Activated CD8-positive, alpha-beta memory T cell treated with anti-CD3 and anti-CD28 coated beads for 48 hours (primary cell): ENCODE measurements at places on chromosomes 2 and 18.

DNA sequence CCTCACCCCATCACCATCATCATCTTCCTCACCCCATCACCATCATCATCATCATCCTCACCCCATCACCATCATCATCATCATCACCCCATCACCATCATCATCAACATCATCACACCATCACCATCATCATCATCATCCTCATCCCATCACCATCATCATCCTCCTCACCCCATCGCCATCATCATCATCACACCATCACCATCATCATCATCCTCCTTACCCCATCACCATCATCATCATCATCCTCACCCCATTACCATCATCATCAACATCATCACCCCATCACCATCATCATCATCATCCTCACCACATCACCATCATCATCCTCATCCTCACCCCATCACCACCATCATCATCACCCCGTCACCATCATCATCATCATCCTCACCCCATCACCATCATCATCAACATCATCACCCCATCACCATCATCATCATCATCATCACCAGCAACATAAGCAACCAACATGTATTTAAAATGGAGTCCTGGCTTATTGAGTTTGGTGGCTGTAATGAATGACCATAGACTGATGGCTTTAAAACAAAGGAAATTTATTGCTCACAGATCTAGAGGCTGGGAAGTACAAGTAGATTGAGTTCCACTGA, 150.0 kb downstream of the DNER start:
- DNase-seq = no peak

DNA sequence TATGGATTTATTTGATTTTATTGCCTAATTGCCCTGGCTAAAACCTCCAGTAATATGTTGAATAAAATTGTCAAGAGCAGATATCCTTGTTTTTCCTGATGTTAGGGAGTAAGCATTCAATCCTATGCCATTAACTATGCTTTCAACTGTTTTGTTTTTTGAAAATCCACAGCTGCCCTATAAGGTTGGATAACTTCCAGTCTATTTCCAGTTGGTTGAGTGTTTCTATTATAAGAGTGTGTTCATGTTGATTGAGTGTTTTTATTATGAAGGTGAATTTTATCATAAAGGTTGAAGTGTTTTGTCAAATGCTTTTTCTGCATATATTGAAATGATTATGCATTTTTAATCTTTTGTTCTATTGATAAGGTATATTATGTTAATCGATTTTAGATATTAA, 149.9 kb upstream of the SCN7A start:
- no peak for DNase-seq

- DNase-seq = no peak
Measured at GRCh38 chr2:219076253-219076652, 15.5 kb upstream of the IHH start.

GRCh38 chr18:35969676-35970075, 2.8 kb upstream of the RMP24 start:
- no peak for DNase-seq

- no peak for DNase-seq
Measured at GRCh38 chr2:160407393-160408172, 86.0 kb downstream of the RBMS1 start.

DNA sequence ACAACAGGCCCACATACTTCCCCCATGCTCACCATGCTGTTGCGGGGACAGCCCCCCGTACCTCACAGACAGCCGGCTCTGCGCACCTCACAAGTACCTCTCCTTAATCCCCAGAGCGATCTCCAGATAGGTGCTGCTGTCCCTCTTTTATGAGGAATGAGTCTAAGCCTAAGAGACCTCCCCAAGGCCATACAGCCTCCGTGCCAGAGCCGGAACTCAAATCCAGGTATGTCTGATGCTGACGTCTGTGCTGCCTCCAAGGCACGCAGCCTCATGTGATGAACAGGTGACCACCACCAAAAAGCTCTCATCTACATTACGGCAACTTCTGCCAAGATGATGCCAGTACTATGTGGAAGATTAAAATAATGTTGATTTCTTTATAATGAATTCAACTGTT, 85.2 kb downstream of the EIPR1 start:
- no peak for DNase-seq

- DNase-seq = no peak
Measured at GRCh38 chr2:24702800-24703199, 90.4 kb downstream of the PTRHD1 start.

- no peak for DNase-seq
Measured at GRCh38 chr2:9010866-9011265, 7.4 kb upstream of the MBOAT2 start.

- no peak for DNase-seq
Measured at GRCh38 chr2:130345611-130346010, 2.9 kb downstream of the IMP4 start.

DNA sequence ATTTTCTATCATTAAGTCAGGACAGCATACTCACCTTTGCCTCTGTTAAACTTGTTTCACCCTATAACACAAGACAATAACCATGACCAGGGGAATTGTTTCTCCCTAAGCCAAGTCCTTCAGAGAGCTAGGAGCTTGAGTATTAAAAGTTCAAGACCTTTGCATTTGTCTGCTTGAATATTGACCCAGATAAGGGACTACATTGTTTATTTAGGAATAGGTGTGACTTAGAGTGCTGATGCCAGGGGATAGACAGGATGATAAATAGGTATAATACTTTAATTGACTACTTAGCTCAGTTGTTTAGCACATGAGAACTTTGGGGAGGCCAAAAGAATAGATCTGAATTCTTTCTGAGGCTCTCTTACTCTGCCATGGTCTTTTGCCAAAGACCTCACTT, 185.8 kb downstream of the FMNL2 start:
- DNase-seq = no peak

DNA sequence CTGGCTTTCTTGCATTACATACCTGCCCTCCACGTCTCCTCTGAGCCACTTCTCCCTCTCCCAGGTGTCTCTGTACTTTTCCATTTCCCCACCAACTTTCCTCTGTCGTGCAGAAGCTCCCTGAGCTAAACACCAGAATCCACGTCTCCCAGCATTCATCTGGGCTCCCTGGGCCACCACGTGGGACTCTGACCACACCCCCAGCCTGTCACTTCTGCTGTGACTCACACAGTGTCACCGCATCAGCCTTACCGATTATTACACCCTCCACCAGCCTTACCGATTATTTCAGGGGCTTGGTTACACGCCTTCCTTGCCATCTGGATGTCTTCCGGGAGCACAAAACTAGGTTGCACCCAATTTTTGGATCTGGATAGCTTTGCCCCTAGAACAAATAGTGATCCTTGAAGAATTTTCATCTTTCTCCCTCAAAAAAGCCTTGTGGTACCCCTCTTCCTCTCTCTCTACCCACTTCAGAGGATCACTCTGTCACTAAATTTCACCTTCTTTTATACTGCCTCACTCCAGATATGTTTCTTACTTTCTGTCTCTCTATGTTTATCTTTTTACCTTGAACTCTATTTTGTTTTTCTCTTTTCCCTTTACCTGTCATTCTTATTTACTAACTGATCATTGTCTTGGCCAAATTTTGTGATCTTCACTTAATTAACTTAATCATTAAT, 136.9 kb upstream of the CAB39 start:
- no peak for DNase-seq

DNA sequence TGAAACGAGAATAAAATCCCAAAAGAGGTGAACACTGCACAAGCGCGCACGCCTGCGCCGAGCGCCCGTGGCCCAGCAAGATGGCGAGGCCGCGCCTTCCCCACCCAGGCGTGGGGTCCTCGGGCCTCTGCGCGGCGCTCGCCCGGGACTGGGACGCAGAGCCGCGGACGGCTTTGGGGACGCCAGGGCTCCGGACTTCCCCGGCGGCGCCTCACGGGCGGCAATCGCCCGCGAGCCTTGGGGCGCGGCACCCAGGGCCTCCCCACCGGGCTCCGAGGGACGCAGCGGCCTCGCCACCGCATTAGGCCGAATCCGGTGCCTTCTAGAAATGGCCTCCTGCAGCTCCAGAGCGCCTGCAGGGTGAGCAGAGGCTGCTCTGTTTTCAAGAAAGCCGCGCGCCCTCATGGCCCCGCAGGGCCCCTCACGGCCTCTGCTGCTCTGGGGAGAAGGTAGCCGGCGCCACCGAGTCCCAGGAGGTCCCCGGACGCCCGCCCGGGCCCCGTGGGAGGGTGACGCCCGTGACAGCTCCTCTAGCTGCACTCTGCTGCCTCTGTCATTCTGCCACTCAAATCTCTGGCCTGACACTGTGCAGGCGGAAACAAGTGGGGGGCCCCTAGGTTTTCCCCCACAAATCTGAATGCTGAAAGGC, 35.9 kb upstream of the POMC start:
- no peak for DNase-seq

GRCh38 chr2:168107322-168107721, 140.1 kb downstream of the STK39 start:
- no peak for DNase-seq

- no peak for DNase-seq
Measured at GRCh38 chr2:16680304-16680703, 14.7 kb upstream of the CYRIA start.

GRCh38 chr18:56884511-56884910, 233.4 kb downstream of the WDR7 start:
- DNase-seq = no peak

DNA sequence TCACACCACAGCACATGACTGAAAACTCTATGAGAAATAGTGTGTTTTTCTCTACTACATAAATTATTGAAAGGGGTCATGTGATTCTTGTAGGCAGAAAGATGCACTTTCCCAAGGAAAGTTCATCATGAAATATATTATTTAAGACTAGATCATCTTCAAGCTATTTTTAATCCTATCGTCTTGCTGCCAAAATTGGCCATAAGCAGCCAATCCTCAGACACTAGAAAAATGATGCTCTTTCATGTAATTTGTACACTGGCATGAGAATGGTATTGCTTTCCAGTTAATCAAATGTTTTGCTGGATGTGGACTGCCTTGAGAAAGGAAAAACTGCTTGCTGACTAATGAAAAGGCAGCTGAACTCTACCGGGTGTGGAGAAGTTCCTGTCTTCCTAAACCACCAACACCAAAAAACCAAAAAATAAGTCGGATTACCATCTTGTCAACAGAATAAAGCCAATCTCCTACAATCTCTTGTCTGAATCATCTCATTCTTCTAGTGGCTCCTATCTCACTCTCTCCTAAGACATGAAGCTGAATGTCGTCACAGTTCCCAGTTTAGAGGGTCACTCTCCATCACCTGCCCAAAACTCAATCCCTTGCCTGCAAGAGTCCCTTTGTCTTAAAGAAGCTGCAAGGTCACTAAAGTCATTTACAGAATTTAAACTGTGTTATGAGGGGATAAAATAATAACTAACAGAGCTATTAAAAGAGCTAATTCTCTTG, 5.3 kb downstream of the BCL2 start:
- DNase-seq = no peak

GRCh38 chr18:74149878-74150277, 1.6 kb downstream of the TIMM21 start:
- DNase-seq = no peak

GRCh38 chr2:69804416-69804815, 25.0 kb upstream of the GMCL1 start:
- DNase-seq = no peak

DNA sequence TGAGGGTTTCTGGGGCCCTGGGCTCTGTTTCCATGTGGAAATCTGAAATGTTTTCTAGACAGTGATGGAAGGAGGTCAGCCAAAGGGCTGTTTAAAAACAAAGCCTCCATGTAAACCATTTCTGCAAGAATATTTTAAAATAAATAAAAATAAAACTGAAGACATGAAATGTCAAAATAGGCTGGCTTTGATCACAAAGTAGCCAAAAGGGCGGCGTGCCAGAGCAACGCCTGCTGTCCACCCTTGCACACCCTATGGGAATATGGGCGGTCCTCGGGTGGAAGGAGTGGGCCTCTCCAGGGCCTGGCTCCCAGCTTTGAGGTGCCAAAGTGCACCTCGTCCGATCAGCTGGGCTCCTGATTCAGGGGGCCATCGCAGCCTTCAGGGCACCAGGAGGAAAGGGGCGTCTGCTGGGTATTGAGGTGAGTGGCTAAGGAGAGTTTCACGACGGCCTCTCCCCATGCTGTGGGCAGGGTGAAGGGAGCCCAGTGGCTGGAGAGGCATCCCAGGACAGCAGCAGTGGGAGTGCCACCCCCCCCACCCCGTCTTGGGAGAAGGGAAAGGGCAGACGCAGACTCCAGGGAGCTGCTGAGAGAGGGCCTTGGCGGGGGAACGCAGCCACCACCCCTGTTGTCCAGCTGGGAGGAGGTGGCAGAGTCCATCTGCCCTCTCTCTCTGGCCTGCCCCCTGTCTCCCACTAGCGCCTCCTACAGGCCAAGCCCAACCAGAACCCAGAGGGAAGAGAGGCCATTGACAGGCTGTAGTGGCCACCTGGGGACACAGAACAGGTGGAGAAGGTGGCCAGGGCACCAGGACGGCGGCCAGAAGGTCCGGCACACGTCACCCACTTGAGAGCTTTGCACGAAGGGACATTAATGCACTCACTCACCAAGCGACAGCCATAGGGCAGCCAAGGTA, 5.7 kb upstream of the ERFE start:
- no peak for DNase-seq

- DNase-seq = no peak
Measured at GRCh38 chr2:218831378-218831990, at the start of gene PRKAG3. Gene PRKAG3 (minus strand): TSS chr2:218831803.

- DNase-seq = no peak
Measured at GRCh38 chr18:67301592-67301991, 214.9 kb downstream of the DSEL start.

GRCh38 chr2:99753505-99753904, 263.7 kb upstream of the REV1 start:
- no peak for DNase-seq

GRCh38 chr2:43707255-43708015, 31.2 kb upstream of the C1GALT1C1L start:
- DNase-seq = no peak

DNA sequence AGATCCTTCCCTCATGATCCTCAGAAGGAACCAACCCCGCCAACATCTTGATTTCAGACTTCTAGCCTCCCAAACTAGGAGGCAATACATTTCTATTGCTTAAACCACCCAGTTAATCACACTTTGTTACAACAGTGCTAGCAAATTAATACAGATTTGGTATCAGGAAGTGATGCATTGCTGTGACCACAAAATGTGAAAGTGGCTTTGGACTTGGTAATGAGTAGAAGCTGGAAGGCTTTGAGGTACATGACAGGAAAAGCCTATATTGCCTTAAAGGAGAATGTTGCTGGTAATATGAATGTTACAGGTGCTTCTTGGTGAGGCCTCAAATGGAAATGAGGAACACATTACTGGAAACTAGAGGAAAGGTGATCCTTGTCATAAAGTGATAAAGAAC, 260.3 kb downstream of the SATB2 start:
- DNase-seq = no peak

DNA sequence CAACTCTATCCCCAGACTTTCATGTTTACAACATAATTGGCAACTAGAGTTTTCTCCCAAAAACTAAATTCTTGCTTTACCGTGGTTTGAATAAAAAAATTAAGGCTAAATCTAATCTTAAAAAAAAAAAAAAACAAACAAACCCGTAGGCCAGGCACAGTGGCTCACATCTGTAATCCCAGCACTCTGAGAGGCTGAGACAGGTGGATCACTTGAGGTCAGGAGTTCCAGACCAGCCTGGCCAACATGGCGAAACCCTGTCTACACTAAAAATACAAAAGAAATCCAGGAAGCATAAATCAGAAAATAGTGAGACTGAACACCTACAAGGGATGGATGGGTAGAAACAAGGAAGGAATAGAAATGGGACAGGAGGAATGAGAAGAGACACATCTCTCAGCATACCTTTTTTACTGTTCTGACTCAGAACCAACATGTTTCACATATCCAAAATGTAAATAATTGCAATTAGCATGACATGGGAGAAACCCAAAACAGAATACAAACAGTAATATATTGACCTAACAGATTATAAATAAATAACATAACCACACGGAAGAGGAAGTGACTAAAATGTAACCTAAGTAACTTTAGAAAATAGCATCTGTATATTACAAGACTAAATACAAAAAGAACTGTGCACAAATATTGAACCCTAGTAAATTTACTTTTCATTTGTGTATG, 17.5 kb downstream of the MGAT4A start:
- DNase-seq = no peak
